Mesenchymal stem cell (in vitro differentiated cells and primary cell): ENCODE measurements at places on chromosomes 3 and 15.

DNA sequence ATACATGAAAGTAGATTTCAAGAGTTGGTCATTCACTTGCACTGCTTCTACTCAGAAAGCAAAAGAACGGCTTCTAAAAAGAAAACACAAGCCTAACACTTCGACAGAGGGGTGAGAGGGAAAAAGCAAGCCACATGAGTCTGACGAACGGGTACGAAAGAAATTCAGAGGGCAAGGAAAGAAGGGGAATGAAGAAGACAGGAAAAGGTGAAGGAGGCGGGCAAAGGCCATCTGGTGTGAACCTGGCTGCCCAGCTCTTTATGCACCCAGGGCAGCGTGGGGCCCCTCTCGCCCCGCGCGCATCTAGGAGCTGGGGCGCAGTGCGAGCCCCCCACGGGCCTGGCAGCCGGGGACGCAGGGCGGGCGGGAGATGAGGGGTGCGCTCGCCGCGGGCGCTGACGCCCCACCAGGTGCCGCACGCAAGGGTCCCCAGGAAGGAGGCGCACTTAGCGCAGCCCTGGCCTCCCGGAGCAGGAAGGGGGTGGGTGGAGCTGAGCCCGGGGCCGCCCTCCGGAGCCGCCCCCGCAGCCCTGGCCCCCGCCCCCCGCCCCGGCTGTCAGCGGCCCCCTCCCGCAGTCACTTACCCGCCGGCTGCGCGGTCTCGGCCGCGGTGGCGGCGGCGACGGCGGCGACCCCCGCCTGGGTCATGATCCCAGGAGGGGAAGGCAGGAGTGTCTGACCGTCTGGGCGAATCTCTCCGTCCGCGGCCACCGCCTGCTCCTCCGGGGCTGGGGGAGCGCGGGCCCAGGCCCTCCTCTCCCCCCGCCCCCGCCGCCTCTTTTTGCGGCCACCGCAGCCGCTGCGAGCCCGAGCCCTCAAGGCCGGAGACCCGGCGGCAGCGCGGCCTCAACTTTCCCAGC, at the start of gene USF3:
Gene USF3 (minus strand): TSS at position 857 of the 860 bp plus-strand sequence. CDS start 21,764 bp downstream, outside the sequence.
- DNase-seq: peak; percentile 65

DNA sequence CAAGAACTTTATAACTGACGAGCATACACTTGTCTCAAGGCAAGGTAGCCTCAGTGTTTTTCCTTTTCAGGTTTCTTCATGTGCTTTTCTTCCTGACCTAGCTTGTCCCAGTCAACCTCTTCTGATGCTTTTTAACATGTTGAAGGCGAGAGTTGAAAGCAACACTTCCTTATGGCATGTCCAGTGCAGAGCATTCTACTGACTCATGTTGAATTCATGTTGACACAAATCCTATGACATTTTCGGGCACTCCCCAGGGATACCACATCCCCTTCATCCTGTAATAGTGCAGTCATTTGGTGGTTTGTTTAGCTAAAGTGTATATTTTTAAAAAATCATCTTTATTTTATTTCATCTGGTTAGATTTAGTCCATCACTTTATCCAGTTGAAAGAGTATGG, 75.9 kb upstream of the CBLB start:
- DNase-seq: peak; percentile 24

- no peak for DNase-seq
Measured at GRCh38 chr3:69320871-69321271, 65.0 kb downstream of the FRMD4B start.

DNA sequence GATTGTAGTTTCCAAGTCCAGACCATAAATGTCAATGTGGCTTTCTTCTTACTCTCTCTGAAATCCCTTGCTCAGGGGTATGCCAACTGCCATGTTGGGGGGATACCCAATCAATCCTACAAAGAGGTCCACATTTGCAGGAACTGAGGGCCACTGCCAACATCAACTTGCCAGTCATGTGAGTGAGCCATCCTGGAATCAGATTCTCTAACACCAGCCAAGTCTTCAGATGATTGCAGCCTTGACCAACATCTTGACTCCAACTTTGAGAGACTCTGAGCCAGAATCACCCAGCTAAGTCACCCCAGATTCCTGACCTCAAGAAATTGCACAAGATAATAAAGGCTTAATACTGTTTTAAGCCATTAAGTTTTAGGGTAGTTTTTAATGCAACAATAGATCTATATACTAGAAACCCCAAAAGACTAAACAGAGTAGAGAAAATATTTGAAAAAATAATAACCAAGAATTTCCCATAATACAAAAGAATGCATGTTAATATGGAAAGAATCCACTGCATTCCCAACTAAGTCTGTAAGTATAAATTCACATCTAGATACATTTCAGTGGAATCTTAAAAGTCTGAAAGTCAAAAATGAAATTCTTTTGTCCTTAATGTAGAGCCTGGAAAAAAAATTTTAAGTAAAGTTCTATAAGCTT, 22.4 kb downstream of the ISG20 start:
- no peak for DNase-seq
